ENCODE measurements at places on chromosomes 3 and 15.

GRCh38 chr15:72217216-72217615 lies 13.8 kb downstream of the PKM start:
- no peak for DNase-seq

DNA sequence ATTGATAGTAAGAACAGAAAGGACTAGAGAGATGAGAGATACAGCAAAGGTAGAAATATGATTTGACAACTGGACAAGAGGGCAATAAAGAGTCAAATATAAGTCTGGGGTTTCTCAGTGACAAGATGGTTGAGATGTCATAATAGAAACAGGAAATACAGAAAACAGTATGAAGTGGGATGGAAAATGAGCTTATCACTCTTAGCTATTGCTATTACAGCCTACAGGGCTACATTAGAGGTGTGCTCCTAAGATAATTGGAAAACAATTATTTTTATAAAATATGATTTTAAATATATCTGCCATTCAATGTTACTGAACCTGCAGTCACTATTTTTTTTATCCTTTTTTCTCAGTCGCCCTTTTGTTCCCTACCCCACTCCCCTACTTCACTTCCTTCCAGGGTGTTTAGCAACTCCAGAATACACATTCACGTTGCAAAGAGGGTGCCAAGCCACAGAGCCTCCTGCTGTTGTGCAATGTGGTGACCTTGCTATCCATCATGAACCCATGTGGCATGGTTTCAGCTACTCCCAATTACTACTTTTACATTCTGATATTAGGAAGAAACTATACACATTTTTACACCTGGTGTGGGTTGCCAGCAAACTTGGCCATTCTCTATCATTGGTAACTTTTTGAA lies 6.0 kb downstream of the NRG4 start:
- DNase-seq: no peak

GRCh38 chr3:39513791-39514369 lies 46.4 kb downstream of the MOBP start:
- no peak for DNase-seq

DNA sequence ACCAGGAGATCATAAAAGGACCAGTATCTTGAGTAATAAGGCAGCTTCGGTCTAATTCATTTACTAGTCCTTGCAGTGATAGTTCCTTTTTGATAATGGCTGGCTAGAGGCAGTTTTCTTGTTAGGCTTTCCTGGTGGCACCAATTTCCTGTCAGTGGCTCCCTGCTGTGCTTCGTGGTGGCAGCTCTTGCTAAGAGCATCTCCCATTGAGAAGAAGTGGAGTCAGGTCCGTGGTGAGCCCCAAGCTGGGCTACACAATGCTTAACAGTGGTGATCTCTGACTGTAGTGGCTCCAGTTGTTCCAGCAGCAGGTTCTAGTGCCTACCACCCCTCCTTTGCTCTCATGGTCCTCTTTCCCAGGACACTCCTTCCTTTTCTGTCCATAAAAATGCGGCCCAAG lies 111.2 kb downstream of the RAP2B start:
- DNase-seq: no peak

GRCh38 chr15:64224511-64224910 lies 61.7 kb upstream of the PPIB start:
- DNase-seq: peak; percentile 67

- no peak for DNase-seq
These were observed 90.5 kb downstream of the MRPL46 start for GRCh38 chr15:88376574-88377174.

- DNase-seq: no peak
These were observed 19.7 kb downstream of the CFAP100 start for GRCh38 chr3:126414406-126414805.

GRCh38 chr3:29649815-29650547 lies 369.1 kb downstream of the RBMS3 start:
- DNase-seq: no peak

DNA sequence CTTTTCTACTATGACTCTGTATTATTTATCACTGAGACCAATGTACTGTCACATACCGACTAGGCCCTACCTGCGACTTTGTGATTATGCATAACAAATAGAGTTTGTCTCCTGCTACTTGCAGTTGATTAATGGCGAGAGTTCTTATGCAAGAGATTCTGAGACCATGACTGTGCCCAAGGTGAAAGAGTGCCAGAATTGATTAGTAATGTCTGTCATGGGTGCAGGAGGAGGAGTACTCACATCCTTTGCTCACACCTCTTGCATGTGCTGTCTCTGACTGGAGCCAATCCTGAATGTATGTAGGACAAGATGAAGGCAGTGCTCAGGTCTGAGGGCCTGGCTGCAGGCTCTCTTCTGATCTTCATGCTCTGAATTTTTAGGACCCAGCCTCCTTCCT lies 260.7 kb downstream of the THSD4 start:
- no peak for DNase-seq

DNA sequence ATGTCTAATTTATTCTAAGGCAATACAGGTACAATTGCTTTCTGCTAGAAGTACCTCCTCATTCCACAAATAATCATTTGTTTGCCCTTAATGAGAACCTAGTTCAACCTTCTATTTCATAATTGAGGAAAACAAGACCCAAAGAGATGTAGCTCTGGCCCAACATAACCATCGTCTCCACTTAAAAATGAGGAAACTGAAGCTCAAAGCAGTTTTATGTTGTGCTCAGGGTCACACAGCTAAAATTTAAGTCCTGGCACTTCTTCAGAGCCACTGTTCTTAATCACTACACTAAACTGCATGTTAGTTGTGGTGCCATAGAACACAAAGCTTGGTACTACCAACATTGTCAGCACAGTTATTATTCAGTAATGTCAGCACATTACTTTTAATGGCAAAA lies 108.0 kb downstream of the SERPINI1 start:
- no peak for DNase-seq

GRCh38 chr3:139928708-139929505 lies 6.1 kb upstream of the CLSTN2 start:
- DNase-seq: no peak

- no peak for DNase-seq
These were observed 201.1 kb downstream of the NR1D2 start for GRCh38 chr3:24145981-24146822.

- DNase-seq: no peak
These were observed 404.5 kb upstream of the TPM1 start for GRCh38 chr15:62637950-62638619.

GRCh38 chr3:13598926-13599886 lies 50.3 kb downstream of the FBLN2 start:
- no peak for DNase-seq

DNA sequence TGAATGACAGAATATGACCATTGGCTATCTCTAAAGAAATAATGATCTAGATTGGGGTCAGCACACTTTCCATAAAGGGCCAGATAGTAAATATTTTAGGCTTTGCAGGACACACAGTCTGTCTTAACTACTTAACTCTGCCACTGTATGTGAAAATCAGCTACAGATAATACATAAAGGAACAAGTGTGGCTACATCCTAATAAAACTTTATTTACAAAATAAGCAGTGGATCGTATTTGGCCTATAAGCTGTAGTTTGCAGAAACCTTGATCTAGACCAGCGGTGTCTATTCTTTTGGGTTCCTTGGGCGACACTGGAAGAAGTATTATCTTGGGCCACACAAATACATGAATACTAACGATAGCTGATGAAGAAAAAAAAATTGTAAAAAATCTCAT lies 27.6 kb downstream of the GSK3B start:
- DNase-seq: no peak

- no peak for DNase-seq
These were observed 235.8 kb upstream of the ARHGEF26 start for GRCh38 chr3:153885359-153885758.

DNA sequence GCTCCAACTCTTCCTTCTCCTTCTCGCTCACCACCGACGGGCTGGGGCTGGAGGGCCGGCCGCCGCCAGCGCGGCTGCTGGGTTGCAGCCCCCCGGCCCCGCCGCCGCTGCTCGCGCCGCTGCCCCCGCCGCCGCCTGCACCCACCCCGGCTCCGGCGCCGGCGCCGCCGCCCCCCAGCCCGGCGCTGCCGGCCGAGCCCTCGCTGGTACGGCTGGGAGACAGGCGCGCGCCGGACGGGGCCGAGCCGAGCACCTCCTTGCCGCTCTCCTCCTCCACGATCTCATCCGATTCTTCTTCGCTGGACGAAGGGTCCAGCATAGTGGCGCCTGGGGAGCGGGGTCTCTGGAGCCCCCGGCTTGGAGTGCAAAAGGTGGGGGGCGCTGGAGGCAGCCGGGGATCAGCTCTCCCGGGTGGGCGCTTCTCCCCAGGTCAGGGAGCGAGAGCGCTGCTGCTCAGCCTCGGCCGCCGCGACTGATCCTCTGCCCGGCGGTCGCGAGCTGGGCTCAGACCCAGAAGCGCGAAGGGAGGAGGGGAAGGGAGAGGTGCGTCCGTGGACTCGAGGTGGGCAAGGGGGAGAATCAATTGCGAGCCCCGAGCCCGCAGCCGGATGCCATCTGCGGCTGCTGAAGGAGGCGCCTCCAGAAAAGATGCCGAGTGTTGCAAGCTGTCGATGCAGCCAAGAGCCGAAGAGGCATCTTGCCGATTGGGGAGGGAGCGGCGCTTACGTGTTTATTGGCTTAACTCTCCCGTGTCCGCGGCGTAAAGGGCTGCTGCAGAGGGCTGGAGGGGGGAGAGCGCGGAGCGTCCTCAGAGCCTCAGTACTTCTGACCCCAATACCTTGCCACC lies at the start of gene CADPS:
TSS of gene CADPS (minus strand) at position 706 of the 847 bp plus-strand sequence. CDS start at position 319, 387 bp downstream.
- DNase-seq: no peak

DNA sequence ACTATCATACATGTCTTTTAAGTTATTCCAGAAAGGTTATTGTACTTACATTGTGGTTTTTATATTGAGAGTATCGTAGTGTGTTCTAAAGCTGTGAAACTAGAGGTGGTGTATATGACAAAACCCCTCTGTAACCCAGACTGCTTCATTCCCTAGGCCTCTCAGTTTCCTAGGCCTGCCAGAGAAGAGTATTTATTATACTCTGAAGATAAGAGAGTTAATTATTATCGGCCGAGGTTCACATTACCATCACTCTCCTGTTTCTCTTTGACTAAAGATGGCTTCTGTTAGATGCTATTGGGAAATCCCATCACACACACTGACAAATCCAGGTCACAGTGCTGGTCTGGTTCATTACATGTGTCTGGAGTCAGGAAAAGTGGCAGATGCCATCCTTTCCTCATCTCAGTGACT lies 20.5 kb downstream of the EXOSC7 start:
- DNase-seq: no peak

- DNase-seq: no peak
These were observed 379.7 kb upstream of the TGFBR2 start for GRCh38 chr3:30226601-30227151.

- no peak for DNase-seq
These were observed 37.2 kb downstream of the UBE2E2 start for GRCh38 chr3:23240171-23240785.

DNA sequence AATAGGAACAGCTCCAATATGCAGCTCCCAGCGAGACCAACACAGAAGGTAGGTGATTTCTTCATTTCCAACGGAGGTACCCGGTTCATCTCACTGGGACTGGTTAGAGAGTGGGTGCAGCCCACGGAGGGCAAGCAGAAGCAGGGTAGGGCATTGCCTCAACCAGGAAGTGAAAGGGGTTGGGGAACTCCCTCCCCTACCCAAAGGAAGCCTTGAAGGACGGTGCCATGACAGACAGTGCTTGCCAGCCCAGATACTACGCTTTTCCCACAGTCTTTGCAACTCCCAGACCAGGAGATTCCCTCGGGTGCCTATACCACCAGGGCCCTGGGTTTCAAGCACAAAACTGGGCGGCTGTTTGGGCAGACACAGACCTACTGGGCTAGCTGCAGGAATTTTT lies 576.9 kb upstream of the NECTIN3 start:
- DNase-seq: no peak

DNA sequence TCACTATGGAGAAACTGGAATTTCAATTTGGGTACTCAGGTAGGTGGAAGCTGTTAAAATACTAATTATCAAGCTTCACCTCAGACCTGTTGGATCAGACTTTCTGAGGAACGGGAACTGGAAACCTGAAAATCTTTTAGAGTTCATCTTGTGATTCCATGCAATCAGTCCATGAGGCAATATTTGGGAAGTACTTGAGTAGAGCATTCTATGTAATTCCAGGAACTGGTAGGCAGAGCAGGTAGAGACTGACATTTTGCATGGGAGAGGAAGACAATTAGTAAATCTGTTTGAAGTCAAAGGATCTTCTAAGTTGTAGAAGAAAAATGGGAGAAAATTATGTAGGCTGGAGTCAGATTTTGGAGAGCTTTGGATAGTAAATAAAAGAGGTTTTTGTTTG lies 43.1 kb downstream of the FGF7 start:
- no peak for DNase-seq

GRCh38 chr3:48472673-48472922 lies 26.1 kb downstream of the ATRIP start:
- no peak for DNase-seq

GRCh38 chr3:4509043-4509442 lies 15.9 kb downstream of the ITPR1 start:
- no peak for DNase-seq

- DNase-seq: peak; percentile 25
These were observed 26.5 kb downstream of the CFAP161 start for GRCh38 chr15:81160312-81161159.

DNA sequence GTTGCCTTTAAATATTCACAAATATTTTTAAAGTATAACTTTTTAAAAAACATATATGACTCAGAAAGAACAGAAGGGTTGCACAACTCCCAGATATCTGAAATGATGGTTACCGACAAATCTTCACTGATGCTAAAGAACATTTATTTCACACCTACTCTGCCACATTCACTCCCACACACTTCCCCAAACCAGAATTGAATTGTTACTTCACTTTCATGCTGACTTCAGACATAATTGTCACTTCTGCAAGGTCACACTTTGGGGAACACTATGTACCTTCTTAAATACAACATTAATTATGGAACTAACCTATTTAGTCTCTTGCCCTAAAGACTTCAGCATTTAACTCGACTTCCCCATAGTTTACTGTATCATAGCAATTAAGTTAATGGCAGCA lies 795.1 kb downstream of the FHIT start:
- no peak for DNase-seq

GRCh38 chr3:170565495-170565894 lies 20.4 kb downstream of the SLC7A14 start:
- no peak for DNase-seq

DNA sequence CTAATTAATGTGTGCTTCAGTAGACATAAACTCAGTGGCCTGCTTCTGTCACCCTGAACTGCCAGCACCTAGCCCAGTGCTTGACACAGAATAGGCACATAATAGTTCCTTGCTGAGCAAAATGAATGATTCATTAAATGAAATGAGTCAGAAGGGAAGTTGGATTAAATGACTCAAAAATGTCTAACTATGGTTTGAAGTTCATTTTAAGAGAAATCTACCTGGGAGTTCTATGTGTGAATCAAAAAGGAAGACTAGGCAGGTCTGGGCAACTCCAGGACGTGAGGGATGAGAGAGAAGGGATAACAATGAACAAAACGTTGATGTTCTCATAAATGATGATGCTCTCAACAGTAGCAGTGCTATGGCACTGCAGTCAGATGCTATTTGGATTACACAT lies 175.0 kb downstream of the CFAP20DC start:
- DNase-seq: no peak

GRCh38 chr3:117193390-117193789 lies 483.8 kb downstream of the TUSC7 start:
- DNase-seq: no peak

Data from right renal pelvis (tissue), 4 donors.